ENCODE measurements at places on chromosomes 7 and 10.
A peak's percentile ranks its signal among the peaks of the same experiment; 100 is the strongest.

GRCh38 chr10:29435809-29436501 is 147.1 kb downstream of the LYZL1 start:
- DNase-seq, result no peak

DNA sequence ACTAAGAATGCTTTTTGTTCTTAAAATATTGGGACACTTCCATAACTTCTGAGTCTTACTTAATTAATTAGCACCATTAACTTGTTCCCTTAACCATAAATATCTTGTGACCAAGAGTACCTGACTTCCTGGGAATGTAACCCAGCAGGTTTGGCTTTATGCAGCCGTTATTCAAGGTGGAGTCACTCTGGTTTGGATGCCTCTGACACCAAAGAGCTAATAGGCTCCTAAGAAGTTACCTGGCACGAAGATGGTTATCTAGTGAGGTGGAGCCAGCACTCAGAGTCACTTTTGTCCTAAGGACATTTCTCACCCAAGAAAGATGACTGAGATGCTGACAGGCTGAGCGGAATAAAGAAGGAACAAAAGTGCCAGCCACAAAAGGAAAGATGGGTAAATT is 172.3 kb downstream of the C1GALT1 start:
- no peak for DNase-seq

DNA sequence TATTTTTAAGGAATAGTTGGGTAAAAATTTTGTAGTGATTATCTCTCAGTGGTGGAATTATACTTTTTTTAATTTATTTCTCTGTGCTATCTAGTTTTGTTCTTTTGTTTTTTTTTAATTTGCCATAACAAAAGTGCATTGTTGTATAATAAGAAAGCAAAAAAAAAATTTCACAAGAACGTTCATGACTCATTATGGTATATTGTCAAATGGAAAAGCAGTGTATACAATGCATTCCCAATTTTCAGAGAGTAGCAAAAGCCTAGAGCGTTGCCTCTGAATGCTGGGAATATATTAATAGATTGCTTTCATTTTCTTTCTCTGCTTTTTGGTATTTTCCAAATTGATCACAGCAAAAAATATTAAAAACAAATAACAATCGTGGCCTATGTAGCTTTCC is 46.3 kb upstream of the GPAM start:
- DNase-seq, result no peak

DNA sequence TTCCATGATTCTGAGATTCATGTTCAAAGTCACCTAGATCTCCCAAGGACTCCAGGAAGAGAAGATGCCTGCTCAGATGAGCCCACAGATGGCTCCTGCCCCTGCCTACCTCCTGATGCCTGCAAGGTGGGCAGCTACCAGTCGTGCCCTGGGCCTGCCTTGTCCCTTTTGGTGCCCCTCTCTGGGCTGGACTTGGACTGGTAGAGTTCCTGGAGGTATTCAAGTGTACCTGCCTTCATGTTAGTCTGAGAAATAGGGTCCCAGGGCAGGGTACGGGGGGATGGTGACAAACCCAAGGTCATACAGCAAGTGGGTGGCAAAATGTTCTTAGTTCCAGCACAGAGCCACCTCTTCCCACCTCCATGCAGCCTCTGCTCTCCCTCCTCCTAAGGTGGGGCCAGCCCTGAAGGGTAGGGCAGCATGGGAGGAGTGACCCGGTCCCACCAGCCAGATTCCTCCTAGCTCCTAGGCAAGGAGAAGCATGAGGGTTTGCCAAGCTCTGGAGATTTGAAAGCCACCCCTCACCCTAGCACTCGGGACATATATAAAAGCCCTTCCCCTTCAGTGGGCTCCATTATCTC is 80.8 kb upstream of the UNC5B start:
- DNase-seq, result no peak

DNA sequence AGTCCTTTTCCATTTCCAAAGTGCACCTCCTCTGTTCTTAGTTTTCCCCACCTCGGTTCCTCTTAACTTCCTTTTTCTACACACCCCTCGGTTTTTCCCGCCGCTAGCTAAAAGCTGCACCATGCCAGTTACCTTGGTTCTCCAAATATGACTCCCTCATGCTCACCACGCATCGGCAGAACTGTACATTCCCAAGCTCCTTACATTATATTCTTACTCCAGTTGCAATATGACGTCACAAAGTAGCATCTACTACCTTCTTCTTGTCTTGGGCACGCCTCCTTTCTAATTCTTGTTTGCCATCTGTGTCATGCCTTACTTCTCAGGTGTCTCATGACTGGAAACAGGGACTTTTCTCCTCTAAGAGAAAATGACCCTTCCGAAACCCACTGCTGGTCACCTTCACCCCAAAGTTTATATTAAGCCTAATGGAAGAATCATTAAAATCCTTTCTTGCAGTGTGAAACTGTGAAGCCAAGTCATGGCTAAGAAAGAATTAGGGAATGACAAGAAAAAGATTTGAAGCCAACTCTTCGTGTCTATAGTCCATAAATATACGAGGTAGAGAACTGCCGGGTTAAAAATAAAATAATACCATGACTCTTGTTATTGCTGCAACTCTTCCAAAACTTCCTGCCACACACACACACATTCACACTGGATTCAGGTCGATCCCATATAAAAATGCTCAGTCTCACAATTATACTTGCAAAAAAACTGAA is 1.7 kb downstream of the ESYT2 start:
- peak; percentile 64 for DNase-seq

GRCh38 chr7:47818796-47819606 is 129.3 kb downstream of the PKD1L1 start:
- peak; percentile 78 for DNase-seq

DNA sequence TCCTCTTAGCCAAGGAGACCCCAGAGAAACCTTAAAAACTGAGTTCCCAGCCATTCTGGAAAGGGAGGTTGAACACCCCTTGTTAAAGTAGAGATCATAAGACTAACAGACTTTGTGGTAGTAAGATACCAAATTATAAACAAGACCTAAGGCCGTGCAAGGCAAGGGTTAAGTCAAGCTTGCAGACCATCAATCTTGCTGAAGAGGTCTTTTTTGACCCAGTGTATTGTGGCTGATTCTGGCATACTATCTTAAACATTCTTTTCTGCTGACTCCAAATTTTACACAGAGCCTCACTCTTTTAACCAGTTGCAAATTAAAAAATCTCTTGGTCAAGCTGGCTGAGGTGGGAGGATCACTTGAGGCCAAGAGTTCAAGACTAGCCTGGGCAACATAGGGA is 1.2 kb upstream of the TBRG4 start:
- DNase-seq, result no peak

DNA sequence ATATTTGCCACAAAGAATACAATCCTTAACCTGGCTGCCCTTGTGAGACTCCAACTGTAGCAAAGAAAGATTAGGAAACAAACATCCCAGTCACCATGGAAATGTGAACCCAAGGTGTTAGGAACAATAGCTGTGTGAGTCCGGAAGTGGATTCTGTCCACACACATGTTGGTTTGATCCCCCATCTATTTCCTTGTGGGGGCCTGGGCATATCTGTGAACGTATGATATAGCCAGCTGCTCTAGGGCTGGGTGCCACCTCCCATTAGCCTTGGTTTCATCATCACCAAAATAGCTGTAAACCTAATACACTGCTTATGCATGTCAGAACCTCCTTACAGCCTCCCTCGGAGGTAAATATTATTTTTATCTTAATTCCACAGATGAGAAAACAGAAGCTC is 26.4 kb downstream of the GRK5 start:
- no peak for DNase-seq

- no peak for DNase-seq
Measured at GRCh38 chr10:18565006-18565405, 86.4 kb downstream of the NSUN6 start.

- DNase-seq, result no peak
Measured at GRCh38 chr10:58400609-58401008, 15.4 kb downstream of the TFAM start.

GRCh38 chr7:148809856-148810255 is 74.2 kb downstream of the EZH2 start:
- no peak for DNase-seq

DNA sequence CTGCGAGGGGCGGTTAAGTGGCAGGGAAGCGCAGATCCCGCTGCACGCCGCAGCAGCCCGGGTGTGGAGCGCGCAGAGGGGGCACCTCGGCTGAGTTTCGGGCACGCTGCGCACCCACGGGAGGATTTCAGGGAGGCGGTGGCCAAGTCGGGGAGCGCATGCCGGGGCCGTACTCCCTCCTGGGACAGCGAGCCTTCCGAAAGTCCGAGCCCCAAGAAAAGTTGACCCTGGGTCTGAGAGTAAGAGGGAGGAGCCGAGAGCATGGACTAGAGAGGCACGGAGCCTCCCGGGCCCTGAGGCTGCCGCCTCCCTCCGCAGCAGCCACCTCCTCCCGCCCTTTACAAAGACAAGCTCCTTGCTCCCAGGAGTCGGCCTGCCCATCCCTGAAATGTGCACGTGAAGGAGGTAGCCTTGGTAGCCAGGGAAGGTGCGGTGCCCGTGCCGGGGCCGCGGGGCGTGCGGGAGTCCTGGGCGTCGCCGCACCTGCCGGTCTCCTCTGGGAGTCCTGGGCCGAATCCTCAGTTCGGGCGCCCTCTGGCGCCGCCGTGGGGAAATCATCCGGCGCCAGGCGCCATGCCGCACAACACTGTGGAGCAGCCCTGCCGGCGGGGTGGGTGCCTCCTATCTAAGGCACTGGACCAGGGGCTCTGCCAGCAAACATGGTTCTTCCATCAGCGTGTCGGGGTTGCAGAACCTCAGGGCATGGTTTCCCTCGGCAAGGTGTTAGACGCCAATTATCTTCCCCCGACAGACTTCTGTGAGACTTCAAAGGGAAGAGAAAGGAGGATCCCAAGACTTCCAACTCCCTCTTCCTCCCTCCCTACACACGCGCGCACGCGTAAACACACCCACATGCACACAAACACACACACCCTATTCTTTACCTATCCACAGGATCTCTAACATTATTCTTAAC is 104.0 kb downstream of the TRIL start:
- DNase-seq, result peak; percentile 77

DNA sequence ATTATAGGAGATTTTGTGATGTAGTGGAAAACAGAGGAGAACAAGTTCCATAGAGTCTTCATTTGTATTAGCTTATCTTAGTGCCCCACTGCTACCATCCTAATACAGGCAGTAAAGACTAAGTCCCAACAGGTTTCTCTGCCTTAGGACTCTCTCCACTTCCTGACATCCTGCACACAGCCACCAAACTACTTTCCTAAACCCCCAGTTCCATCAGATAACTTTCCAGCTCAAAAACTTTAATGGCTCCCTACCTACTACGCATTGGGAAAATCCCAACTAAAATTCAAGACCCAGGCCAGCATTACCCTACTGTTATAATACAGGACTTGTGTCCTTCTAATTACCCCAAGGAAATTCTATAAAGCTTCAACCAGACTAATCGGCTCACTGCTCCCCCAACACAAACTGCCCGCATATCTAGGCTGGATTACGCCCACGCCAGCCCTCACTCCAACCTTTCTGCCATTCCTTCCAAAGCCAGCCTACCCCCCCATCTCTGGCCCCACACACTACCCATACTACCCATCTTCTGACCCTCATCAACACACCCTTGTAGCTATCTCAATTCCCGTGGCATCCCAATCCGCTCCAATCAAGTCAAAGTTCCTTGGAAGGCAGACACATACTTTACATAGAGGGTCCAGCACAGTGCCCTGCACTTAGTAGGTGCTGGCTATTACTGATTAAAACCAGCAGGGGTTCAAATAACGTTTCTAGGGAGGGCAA is 1.4 kb downstream of the IDE start:
- peak; percentile 44 for DNase-seq

GRCh38 chr7:141427134-141427533 is 124.1 kb upstream of the AGK start:
- DNase-seq, result no peak

DNA sequence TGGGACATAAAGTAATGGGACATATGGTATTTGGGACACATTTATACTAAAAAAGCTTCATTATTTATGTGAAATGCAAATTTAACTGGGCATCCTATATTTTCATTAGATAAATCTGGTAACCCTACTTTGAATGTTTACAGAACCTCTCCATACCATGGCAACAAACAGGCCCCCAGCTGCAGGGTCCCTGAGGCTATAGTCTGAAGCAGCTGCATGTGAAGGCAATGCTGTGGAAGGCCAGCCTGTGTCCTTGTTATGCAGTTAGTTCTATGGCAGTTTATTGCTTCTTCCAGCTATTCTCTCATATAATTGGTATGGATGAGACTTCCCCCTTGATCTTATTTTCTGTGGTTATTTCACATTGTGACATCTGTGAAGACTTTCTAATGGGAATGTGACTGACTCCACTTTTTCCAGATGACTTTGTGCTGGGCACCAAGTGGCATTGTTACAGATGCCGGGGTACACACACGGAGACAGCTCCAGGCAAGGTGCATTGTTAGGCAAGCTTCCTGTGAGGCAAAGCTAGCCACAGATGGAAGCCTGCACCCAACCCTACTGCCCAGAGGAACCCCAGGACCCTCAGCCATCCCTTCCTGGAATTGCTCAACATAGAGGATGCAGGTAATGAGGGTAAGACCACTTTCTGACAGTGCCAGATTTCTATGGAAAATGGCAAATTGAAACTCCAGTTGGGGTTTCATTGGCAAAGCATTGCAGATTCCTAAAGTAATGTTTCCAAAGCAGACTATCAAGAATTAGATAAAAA is 49.5 kb upstream of the ADAM12 start:
- no peak for DNase-seq

GRCh38 chr7:17279061-17279460 is 19.4 kb upstream of the AHR start:
- no peak for DNase-seq
